Left ventricle myocardium inferior (tissue), 1 donor: ENCODE measurements at places on chromosomes 7 and 10. TPM values are rescaled to one million over a fixed set of nuclear protein-coding genes. Genes with fewer than 3 reads are reported as not detected.

Gene PLXDC2
- 16.6 TPM for total RNA-seq

DNA sequence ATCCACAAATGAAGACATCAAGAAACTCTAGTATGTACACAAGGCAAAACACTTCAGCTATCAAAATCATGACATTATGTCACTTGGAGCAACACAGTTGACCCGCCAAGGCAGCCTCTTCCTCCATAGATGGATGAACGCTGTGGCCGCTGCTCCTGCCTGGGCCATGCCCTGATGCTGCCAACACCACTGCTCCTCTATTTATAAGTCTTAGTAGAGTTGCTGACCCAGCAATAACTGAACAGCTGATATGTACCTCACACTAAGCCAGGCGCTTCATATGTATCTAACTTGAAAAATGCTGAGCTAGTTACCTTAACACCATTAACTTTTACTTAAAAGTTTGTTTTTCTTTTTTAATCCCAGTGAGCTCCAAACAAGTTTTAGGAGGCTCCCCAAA lies 131.9 kb downstream of the LYZL1 start:
- H3K4me3 ChIP-seq, result no peak overlapping the region
- H3K36me3 ChIP-seq, result peaks cover 61% of the 10 kb centered on the region
- H3K27me3 ChIP-seq, result no peaks in the 10 kb centered on the region
- DNase-seq, result no peak

GRCh38 chr10:22436526-22436892 lies 91.2 kb downstream of the SPAG6 start:
- peak overlapping the region; percentile 98 for H3K27ac ChIP-seq
- peaks cover 33% of the 10 kb centered on the region for H3K4me1 ChIP-seq
- no peaks in the 10 kb centered on the region for H3K36me3 ChIP-seq
- DNase-seq, result no peak

Gene SHH
- not detected for total RNA-seq

Gene ALOX5
- total RNA-seq, result 3.2 TPM

DNA sequence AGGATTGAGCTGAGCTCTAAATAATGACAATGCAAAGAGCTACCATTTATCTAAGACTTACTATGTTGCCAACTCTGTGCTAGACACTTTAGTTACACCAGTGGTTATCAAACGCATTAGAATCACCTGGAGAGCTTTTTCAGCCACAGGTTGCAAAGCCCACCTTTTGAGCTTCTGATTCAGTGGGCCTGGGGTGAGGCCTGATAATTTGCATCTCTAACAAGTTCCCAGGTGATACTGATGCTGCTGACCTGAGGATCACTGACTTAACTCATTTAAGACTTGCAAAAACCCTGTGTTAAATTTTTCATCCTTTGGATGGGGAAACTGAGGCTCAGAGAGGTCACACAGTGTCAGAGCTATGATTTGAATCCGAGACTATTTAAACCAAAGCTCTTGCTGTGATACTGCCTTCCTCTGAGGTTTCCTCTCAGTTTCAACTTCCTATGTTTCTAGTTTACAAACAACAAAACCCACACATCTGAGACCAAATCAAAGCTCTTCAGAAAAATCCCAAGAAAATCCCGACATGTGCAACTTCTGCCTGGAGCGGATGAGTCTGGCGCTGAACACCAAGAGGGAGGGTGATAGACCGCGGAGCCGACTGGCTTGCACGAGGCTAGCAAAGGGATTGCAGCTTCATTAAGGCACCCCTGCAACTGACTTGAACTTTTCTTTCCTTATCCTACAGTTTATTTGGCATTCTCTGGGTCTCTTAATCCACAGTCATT lies 124.9 kb downstream of the CYP26A1 start:
- DNase-seq, result no peak
- peaks cover 16% of the 10 kb centered on the region for H3K27me3 ChIP-seq
- peak overlapping the region; percentile 34 for H3K27ac ChIP-seq
- H3K4me1 ChIP-seq, result peaks cover 16% of the 10 kb centered on the region
